ENCODE measurements at places on chromosomes 2 and 18. TPM values are rescaled to one million over a fixed set of nuclear protein-coding genes. Genes with fewer than 3 reads are reported as not detected.
A peak's percentile ranks its signal among the peaks of the same experiment; 100 is the strongest.

- no peaks in the 10 kb centered on the region for H3K36me3 ChIP-seq
- no peak for DNase-seq
- no peak overlapping the region for H3K4me3 ChIP-seq
- no peaks in the 10 kb centered on the region for H3K27me3 ChIP-seq
Observed at GRCh38 chr2:144475044-144475443, 44.9 kb downstream of the ZEB2 start.

DNA sequence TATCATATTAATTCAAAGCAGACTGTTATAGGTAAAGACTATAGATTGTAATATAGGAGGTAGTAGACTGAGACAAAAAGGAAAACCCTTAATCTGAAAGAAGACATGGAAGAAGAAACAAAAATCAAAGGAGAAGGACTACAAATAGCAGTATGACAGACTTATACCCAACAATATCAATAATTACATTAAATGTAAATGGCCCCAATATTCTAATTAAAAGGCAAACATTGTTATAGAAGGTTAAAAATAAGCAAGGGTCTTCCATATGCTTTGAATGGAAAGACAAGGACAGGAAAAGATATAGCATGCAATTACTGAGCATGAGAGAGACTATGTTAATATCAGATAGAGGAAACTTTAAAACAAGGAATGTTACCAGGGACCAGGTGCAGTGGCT lies 109.5 kb upstream of the BCL2L11 start:
- no peak overlapping the region for H3K27ac ChIP-seq
- no peaks in the 10 kb centered on the region for H3K36me3 ChIP-seq
- no peaks in the 10 kb centered on the region for H3K4me1 ChIP-seq
- DNase-seq, result no peak
- H3K27me3 ChIP-seq, result no peaks in the 10 kb centered on the region

- H3K4me1 ChIP-seq, result peaks cover 18% of the 10 kb centered on the region
- no peak for DNase-seq
- H3K4me3 ChIP-seq, result no peak overlapping the region
- peaks cover 20% of the 10 kb centered on the region for H3K36me3 ChIP-seq
Observed at GRCh38 chr2:208268156-208268952, 2.3 kb downstream of the PIKFYVE start.

- no peak overlapping the region for H3K4me3 ChIP-seq
- H3K4me1 ChIP-seq, result no peaks in the 10 kb centered on the region
- H3K36me3 ChIP-seq, result no peaks in the 10 kb centered on the region
- H3K27me3 ChIP-seq, result no peaks in the 10 kb centered on the region
- no peak for DNase-seq
- H3K27ac ChIP-seq, result no peak overlapping the region
Observed at GRCh38 chr2:203599509-203599908, 64.4 kb upstream of the RAPH1 start.

GRCh38 chr18:8982416-8983183 lies 119.9 kb upstream of the NDUFV2 start:
- no peaks in the 10 kb centered on the region for H3K4me1 ChIP-seq
- no peak overlapping the region for H3K27ac ChIP-seq
- DNase-seq, result no peak
- H3K27me3 ChIP-seq, result no peaks in the 10 kb centered on the region

- H3K36me3 ChIP-seq, result no peaks in the 10 kb centered on the region
- H3K27ac ChIP-seq, result peak overlapping the region; percentile 4
- DNase-seq, result no peak
Observed at GRCh38 chr2:38619458-38620164, 16.9 kb upstream of the HNRNPLL start.

- no peaks in the 10 kb centered on the region for H3K4me1 ChIP-seq
- H3K36me3 ChIP-seq, result no peaks in the 10 kb centered on the region
- no peak for DNase-seq
- no peak overlapping the region for H3K4me3 ChIP-seq
Observed at GRCh38 chr2:215843579-215843978, 169.8 kb downstream of the MREG start.

GRCh38 chr2:73070643-73071359 lies 711 bp downstream of the SFXN5 start:
- H3K27ac ChIP-seq, result peak overlapping the region; percentile 89
- H3K4me1 ChIP-seq, result peaks cover 19% of the 10 kb centered on the region
- peak; percentile 71 for DNase-seq
- peak overlapping the region; percentile 87 for H3K4me3 ChIP-seq
- no peaks in the 10 kb centered on the region for H3K27me3 ChIP-seq

DNA sequence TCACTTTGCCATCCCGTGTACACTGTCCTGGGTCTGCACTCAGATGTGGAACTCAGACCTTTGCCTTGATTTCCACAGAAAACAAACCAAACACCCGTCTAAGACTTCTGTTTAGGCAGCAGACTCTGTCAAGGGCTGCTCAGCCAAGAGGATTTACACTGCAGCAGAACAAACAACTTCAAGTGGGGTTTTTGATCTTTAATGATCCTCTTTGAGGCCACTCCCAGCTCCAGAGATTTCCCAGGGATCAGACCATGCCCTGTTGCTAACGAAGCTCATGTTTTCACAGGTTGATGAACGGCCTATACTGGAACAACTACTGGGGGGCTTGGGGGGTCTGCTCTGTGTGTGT lies 52.5 kb upstream of the LGALSL start:
- peak overlapping the region; percentile 36 for H3K27ac ChIP-seq
- H3K4me1 ChIP-seq, result no peaks in the 10 kb centered on the region
- no peaks in the 10 kb centered on the region for H3K36me3 ChIP-seq
- no peak overlapping the region for H3K4me3 ChIP-seq
- DNase-seq, result no peak

DNA sequence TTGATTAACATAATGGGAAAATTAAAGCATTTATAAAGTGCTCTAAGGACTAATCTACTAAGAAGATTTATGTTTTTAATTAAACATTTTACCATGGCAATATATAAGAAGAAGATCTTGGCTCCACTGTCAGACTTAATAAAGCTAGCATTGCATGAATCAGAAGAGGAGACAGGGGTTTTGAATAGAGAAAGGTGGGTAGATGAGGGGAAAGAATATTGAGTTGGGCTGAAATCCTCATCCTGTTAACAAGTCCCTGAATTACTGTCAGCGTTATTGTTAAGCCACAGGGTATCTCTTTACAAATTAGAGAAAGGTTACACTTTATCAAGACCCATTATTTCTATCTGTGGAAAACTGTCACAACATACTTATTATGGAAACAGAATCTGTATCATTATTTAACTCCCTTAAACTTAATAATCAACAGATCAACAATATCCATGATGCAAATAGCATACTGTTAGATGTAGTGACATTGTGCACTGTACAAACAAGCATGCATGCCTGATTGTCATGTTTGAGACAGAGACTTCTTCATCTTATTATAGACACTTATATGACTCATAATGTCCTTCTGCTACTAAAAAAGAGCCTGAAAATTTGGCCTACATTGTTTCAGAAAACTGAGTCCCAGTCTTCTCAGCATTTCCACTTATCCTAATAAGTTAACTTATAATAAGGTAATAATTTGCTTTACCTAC lies 304.1 kb downstream of the NRXN1 start:
- no peaks in the 10 kb centered on the region for H3K27me3 ChIP-seq
- H3K4me1 ChIP-seq, result no peaks in the 10 kb centered on the region
- H3K27ac ChIP-seq, result no peak overlapping the region

The TRAK2 gene
- total RNA-seq, result 56.9 TPM

The SPATA3 gene
- total RNA-seq, result not detected

The LCT gene
- 14.9 TPM for total RNA-seq

All from Peyer's patch (tissue), 4 donors.